Esophagus muscularis mucosa (tissue), 4 donors: ENCODE measurements at places on chromosomes 6 and 20. TPM values are rescaled to one million over a fixed set of nuclear protein-coding genes. Genes with fewer than 3 reads are reported as not detected.

The LRRN4 gene
- total RNA-seq: 0.42 TPM

The IL17A gene
- not detected for total RNA-seq

The RARS2 gene
- total RNA-seq: 14.1 TPM

DNA sequence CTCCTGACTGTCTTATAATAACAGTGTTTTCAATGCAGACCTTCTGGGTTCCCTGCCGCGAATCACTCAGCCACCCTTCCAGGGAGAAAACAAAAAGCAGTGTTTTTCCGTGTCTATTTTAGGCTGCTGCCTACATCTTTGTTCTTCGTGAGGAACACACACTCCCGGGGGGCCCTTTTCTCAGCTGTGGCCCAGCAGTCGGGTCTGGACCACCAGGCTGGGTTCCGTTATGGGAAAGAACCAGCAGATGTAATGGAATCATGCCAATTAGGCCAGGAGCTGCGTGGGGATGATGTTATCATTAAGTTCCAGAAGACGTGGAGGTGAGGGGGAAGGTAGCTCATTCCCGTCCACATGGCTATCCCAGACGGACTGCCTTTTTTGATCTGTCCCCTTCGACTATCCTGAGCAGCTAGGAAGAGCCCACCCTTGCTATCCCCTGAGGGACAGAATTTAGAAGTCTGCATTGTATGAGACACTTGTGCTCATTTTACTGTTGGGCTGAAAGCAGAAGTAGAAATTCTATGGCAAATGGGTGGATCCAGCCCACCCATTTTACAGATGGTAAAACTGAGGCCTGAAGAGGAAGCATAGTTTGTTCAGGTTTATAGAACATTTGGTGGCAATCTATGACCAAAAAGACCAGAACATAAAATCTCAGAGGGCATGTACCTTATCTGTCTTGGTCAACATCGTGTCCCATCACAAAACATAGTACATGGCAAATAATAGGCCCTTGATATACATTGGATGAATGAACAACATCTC, 54.5 kb downstream of the KCNB1 start:
- DNase-seq: no peak

GRCh38 chr6:149701714-149702113, 16.2 kb downstream of the LATS1 start:
- DNase-seq: no peak

DNA sequence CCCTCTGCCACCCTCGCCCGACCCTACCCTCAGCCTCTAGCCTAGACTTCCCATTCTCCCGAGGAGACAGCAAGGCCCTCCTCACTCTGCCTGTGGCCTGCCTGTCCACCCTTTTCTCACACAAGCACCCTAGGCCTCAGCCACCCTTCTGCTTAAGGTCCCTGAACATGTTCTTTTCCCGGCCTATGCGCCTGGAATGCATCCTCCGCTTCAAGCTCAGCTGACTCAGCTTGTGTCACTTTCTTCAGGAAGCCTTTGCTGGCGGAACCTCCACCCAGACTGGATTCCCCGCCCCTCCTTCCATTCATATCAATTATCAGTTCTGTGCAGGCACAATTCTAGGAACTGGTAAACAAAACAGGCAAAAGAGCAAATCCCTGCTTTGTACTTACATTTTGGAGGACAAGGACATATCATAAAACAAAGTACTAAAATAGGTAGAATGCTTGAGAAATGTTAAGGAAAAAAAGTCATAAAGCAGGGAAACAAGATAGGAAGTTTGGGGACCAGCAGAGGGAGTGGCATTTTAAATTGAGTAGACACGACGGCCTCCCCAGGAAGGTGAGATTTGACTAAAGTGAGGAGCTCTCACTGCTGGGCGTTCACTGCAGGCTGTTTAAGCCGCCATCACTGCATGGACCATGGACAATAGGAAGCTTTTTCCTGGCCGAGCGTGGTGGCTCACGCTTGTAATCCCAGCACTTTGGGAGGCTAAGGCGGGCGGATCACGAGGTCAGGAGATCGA, 17.9 kb upstream of the SNHG17 start:
- no peak for DNase-seq

The GMPR gene
- total RNA-seq: 69.7 TPM

DNA sequence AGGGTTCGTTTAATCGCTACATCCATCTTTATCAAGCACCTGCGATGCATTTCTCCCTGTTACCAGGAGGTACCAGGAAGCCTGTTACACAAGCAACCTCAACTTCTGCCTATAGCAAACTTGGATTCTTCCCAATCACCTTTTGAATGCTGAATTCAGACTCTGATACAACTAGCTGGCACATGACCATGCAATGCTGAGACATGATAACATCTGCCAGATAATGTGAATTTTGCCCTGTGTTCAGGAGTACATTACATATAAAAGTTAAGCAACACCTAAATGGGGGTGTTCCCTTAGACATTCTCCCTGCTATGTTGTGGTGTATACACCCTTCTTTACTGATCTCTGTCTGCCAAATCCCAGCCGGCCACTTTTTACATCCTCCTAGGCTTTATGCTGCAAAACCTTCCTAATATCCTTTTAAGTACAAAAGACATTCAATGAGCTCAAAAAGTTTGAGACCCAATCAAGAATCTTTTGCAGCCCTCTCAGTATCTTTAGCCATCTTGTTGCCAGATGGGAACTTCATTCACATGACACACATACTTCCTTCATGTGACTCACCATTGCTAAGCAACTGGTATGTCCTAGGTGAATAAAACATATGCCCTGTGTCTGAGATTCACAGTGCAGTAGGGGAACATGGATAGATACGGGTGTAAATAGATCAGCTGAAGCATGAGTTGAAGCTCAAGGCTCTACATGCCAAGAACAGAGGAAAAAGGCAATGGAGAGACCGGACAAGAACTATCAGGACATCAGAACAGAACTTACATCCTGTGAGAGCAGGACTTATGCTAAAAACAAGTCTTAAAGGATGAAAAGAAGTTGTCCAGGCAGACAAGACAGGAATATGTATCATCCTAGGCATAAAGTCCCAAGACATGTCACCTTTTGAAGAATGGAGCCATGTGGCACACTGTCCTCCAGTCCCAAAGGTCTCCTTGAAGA, 84.3 kb downstream of the ZHX3 start:
- DNase-seq: no peak

The C6orf58 gene
- total RNA-seq: not detected

GRCh38 chr6:137827977-137828810, 38.9 kb upstream of the TNFAIP3 start:
- DNase-seq: no peak

GRCh38 chr20:58892141-58892931, 39.8 kb downstream of the GNAS start:
- no peak for DNase-seq

The MATN4 gene
- 0.17 TPM for total RNA-seq

The EPB41L2 gene
- total RNA-seq: 67.6 TPM

DNA sequence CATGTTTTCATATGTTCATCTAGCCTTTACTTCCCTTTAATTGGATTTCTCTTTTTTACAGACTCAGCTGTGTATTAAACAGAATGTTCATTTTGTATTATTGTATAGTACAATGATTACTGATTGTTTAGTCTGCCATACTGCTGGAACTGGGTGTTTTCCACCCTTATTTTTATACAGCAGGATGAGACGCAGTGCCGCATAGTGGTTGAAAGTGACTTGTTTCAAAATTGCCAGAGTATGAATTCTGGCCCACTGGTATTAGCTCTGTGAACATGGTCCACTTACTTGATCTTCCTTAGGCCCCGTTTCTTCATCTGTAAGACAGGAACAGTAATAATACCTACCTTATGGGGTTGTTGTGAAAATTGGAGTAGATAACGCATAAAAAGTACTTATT, 22.1 kb downstream of the AFDN start:
- DNase-seq: no peak

DNA sequence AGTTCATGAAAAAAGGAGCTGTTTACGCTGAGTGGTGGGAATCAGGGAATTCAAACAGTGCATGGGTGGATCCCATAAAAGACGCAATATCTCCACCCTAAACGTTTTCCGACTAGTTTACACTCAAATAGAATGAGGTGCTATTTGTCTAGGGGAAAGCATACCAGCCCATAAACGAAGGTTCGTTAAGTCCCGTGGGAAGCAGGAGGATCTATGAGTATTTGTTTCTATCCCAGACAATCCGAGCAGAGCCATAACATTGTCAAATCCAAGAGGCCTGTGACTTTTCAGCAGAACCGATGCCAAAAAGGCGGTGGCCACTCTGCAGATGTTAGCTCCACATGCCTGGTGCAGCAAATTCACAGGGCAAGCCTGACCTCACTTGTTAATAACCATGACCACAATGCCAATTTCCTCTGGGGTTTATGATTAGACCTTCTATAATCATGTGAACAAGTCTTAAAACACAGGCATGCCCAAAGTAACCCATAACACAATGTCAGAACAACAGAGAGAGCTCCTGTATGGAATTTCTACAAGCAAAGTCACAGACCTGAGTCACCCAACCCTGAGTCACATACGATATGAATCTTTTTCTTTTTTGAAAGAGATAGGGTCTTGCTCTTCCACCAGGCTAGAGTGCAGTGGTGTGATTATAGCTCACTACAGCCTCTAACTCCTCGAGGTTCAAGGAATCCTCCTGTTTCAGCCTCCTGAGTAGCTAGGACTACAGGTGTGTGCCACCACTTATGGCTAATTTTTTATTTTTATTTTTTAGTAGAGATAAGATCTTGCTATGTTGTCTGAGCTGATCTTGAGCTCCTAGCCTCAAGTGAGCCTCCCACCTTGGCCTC, 123.3 kb downstream of the KIF13A start:
- no peak for DNase-seq

The WFDC2 gene
- total RNA-seq: not detected

The GPLD1 gene
- 3.8 TPM for total RNA-seq

DNA sequence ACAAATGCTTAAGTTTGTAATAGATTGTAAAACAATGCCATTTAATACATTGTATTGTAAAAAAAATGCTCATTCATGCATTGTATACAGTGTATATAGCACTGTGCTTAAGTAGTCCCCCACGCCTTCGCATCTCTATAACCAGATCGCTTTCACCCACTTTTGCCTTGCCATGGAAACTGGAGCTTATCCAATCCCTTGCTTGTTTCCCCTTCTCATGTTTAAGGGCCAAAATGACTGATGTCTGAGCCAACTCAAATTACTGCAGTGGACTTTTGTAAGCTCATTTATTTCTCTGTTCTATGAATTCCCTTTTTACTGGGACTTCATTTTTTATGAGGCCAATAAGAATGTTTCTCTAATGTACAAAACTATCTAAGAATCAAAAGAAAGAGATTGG, 730.9 kb upstream of the GJE1 start:
- no peak for DNase-seq

DNA sequence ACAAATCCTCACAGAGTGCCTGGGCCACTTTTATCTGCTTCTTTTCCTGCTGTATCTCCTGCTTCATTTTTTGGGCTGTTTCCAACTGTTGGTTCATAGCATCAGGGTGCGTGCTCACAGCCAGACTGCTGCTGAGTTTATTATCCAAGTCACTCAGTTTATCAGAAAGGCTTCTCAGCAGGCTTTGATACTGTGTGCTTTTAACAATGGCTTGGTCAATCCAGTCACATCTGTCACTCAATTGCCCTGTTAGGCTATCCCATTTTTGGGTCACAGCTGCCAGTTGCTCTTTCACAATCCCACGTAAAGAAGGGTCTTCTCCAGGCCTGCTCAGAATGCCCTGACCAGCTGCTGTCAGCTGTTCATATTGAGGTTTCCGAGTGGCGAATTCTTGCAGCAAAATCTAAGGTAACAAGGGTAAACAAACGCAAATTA, 87.2 kb downstream of the DST start:
- no peak for DNase-seq

DNA sequence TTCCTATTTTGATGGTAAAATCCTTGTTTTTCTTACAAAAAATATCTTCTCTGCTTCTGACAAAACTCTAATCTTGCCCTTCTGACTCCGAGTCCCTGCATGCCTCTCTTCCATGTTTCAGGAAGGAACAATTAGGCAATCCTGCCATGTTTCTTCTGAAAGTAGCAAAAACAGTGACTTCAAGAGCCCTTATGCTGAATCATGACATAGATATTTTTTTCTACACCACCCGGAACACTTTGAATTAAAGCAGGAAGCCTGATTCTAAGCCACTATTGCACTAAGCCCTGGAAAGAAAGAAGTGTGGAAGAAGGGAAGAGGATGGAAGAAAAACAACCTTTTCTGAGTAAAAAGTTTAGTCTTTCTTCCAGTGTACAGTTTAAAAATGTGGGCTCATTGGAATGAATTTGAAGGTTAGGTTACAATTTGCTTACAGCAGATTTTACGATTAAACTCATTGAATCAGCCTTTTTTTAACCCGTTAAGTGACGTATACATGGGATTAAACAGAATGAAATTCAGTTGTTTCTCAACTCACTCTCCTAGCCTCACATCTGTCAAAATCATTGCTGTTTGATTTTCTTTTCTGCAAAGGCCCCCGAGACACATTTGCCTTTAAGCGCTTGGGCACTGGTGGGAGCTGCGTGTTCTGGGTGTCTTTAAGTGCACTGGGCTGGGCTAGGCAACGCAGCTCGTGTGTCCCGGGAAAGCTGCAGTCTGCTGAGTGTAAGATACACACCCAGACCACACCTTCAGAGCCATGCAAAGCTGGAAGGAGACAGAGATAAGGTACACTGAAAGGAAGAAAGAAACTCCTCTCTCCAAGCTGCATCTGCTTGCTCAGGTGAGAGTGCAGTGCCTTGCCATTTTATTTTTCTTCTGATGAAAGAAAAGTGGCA, 159.4 kb upstream of the CITED2 start:
- no peak for DNase-seq

- no peak for DNase-seq
Observed at GRCh38 chr6:23174781-23175361, 605.5 kb downstream of the HDGFL1 start.

The B3GALT4 gene
- total RNA-seq: 13.1 TPM

DNA sequence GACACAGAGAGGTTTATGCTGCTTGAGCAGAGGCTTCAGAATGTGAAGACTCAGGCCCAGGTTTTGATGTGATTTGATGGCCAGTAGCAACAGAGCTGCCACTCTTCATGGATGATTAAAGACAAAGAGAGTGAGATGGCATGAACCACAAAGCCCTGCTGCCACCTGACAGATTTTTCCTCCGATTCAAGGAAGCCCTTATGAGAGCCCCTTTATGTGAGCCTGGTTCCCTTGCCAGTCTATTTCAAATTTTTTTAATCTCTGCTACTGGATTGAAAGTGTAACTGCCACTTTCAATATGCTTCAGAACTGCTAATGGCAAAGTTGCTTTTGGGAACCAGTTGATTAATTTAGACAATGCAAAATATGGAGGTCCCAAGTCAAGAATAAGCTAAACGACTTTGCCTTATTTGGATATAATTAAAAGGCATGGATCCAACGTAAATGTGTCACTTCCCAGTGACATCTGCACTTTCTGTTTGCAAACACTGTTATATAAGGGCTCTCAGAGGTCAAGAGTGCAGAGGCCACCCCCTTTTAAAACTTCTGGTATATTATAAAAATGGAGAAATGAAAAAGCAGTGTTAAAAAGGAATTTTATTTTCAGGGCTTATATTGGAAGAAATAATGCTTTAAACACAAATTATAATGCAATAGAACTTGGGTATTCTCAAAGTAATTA, 238.9 kb upstream of the FLRT3 start:
- no peak for DNase-seq

The ELOVL4 gene
- total RNA-seq: 2.1 TPM

The SAPCD1 gene
- total RNA-seq: 0.83 TPM

GRCh38 chr20:38798266-38798665, 7.2 kb upstream of the PPP1R16B start:
- no peak for DNase-seq

The MAP3K7 gene
- total RNA-seq: 18.3 TPM
